Activated CD8-positive, alpha-beta memory T cell treated with anti-CD3 and anti-CD28 coated beads for 24 hours (primary cell): ENCODE measurements at places on chromosomes 5 and 9.

DNA sequence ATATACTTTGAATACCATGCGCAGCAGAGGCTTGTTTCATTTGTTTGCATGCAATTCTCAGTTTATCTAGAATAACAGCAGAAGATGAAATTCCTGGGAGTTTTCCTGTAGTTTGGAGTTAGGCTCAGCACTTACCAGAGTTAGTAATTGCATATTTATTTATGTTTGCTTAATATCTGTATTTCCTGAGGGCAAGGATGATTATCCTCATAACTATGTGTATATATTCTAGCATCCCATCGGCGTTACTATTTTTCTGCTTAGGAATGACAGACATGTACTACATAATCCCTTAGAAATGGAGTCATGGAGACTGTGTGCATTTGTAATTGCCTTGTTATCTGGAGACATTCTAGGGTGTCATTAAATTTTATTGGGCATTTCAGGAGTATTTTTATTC, 1184.8 kb downstream of the DTWD2 start:
- DNase-seq, result no peak

DNA sequence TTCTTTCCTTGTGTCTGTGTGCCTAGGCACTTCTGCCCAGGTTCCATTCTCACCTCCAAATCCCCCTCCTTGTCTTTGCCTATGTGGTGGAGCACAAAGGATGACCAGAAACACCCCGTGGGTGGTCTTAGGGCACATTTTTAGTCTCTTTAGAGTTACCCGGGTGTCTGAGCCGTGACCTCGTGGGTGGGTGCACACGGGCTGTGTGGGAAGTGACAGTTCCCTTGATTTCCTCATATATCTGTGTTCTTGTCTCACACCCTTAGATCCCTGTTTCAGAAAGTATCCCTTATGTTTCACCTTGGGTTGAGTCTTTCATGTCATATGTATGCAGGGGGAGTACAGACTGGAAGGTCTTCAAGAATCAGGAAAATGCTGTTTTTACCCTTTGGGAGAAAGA, 13.4 kb upstream of the SMIM32 start:
- DNase-seq, result no peak

DNA sequence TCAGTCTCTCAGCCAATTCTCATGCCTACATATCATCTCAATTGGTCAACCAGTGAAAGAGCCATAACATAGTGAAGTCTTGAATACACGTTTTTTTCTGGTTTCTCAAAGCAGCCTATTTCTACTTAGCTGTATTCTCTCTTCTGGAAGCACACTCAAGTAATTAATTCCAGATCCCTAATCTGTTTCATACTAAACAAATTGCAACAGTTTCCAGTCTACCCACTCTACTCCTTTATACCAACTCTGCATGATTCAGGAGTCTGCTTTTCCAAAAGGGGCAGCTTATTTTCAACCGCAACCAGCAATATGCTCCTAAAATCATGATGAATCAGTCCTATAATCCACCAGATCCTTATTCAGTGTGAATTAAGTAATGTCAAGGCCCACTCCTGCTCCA, 211.7 kb downstream of the TLE1 start:
- DNase-seq, result no peak

GRCh38 chr9:94946256-94946655, 219.8 kb downstream of the AOPEP start:
- no peak for DNase-seq

GRCh38 chr9:72984226-72984947, 31.5 kb upstream of the ALDH1A1 start:
- DNase-seq, result no peak

- no peak for DNase-seq
Observed at GRCh38 chr5:119275601-119276173, 80.1 kb upstream of the TNFAIP8 start.

DNA sequence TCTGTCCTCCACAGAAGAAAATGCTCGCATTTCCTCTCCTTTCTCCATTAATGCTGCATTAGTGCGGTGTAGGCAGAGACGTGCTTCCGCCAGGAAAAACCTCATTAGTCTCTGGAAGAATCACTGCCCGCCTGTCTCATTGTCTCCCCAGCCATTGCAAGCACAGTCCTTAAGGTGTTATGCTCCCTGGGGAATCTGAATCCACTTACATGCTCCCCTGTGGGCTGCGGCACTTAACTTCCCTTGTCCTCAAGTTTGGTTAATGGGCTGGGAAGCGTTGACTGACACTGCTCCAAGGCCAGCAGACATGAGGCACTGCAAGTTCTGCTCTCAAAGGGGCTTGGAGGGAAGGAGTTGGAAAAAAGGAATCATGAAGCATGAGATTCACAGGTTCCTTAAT, 41.6 kb downstream of the TARS1 start:
- DNase-seq, result no peak

GRCh38 chr5:142437563-142437962, 112.7 kb upstream of the SPRY4 start:
- DNase-seq, result no peak

DNA sequence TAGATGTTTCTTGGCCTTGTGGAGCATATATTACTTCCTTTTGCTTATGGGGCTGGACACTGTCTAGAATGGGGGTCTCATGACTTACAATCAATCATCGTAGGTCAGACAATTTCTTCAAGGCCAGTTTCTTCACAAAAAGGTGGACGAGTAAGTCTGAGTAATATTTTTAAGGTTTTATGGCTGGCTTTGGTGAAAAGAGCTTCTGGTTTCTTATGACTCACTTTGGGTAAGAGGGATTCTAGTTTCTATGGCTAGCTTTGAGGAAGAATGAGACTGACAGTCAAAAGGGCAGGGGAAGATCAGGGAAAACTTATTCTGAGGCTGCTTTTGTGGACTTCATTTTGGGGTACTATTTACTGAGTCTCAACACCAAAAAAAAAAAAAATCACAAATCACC, 2067.2 kb upstream of the C9orf72 start:
- no peak for DNase-seq

GRCh38 chr5:78295035-78295961, 800 bp upstream of the AP3B1 start:
- peak; percentile 79 for DNase-seq

DNA sequence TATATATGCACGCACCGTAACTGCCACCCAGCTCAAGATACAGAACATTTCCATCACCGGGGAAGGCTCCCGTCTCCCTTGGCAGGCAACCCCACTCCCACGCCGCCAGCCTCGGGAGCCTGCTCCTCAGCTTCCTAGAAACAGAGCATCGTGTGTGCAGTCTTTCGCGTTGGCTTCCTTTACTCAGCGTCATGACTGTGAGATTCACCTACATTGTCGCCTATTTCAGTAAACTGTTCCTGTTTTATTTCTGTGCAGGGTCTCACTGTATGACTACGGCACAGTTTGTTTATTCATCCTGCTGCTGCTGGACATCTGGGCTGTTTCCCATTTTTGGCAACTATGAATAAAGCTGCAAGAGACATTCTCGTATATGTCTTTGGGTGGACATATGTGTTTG, 90.7 kb downstream of the STK10 start:
- no peak for DNase-seq

- DNase-seq, result peak; percentile 83
Observed at GRCh38 chr9:89701221-89701798, 96.5 kb downstream of the GADD45G start.

DNA sequence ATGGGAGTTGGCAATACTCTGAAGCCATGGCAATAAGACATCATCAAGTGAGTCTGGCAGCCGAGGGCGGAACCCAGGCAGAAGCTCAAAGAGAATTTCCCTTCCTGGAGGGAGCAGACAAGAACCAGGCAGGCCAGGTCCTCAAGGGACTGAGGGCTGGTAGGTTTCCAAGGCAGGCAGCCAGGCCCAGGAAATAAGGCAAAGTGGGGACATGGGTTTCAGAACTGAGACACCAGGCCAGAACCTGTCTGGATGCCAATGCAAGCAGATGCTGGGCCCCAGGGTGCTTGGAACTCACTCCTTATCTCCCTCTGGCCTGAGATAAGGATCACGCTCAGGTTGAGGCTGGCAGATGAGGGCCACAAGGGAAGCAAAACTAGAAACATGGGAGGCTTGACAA, 8.9 kb downstream of the TSSK1B start:
- no peak for DNase-seq

DNA sequence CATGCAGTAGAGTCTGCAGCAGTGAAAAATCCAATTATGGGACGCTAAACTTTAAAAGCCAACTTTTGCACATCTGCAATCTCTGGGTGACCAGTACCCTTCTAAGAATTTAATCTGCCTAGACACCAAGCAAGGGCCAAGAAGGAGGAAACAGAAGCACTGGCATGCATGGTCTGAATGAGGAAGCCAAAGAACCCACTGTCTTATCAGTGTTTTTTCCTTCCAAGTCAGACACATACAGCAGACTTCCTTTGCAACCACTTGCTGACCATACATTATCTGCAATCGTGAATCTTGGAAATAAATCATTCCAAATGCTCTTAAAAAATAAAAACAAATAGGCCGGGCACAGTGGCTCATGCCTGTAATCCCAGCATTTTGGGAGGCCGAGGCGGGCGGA, 65.9 kb downstream of the DEPDC1B start:
- DNase-seq, result no peak

GRCh38 chr5:171493646-171494393, 74.4 kb downstream of the FGF18 start:
- DNase-seq, result no peak

DNA sequence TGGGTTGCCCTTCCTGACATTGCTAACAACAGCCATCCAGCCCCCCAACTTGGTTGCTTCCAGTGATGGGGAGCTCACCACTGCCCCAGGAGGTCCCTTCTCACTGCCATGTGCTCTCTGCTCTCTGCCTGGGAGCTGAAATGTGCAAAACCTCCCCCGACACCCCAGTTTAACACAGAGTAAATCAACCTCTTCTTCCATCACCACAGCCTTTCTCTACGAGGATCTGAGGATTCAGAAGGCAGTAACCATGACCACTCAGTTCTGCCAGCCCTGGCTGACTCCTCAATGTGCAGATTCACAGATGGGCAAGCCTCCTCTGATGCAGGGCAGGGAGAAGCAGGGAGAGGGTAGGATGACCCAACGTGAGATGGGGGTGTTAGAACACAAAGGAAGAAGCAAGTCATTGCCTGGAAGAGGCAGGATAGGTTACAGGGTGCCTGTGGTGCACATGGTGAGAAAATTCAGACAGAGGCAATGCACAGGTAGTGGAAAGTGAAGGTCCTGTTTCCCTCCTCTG, 185.0 kb downstream of the DAB2IP start:
- no peak for DNase-seq

DNA sequence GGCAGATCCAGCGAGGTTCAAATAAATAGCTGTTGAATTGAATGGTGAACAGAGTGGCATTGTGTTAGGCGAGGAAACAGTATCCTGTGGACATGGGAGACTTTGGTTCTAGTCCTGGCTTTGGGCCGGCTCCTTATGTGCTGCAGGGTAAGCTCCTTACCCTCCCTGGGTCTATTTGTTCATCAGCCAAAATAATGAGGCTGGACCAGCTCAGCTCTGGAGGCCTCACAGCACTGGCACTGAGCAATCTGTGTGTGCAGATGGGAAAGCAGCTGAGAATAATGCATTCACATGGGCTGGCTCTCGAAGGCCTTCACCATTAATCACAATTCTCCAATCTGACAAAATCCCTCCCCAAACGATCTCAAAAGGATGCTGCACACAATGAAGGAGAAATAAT, 81.9 kb downstream of the APBA1 start:
- no peak for DNase-seq

GRCh38 chr5:176183321-176184074, 54.7 kb upstream of the SIMC1 start:
- DNase-seq, result no peak

GRCh38 chr5:422323-423232, 20.4 kb upstream of the EXOC3 start:
- no peak for DNase-seq

DNA sequence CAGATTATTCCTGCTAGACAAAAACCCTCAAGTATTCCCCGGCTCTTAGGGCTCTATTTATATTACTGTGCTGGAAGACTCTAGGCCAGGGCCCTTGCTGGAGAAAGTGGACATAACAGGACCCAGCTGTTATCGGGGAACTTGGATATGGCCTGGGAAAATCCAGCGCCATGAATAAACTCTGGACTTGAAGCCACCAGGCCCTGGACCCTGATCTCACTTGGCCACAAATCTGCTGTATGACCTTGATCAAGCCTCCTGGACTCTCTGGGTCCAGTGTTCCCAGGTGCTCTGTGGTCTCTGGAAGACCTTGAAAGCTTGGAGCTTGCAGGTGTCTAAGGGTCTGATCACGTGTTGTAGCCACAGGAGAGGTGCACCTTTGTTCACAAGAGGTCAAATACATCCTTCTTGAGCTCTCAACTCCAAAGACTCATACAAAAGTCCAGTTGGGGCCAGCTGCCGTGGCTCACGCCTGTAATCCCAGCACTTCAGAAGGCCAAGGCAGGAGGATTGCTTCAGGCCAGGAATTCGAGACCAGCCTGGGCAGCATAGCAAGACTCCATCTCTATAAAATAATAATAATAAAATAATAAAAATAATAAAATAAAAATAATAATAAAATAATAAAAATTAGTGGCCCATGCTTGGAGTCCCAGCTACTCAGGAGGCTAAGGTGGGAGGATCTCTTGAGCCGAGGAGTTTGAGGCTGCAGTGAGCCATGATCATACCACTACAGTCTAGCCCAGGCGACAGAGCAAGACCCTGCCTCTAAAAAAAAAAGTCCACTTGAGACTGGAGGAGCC, 26.5 kb downstream of the COL27A1 start:
- DNase-seq, result no peak

- no peak for DNase-seq
Observed at GRCh38 chr9:135468854-135469521, 10.6 kb upstream of the PPP1R26 start.

- DNase-seq, result no peak
Observed at GRCh38 chr5:114416254-114416653, 54.4 kb downstream of the KCNN2 start.
